NCI-H187 (cell line): ENCODE measurements at places on chromosomes 2 and 18.

- no peak for DNase-seq
These were observed 173.3 kb upstream of the NT5C1B start for GRCh38 chr2:18762667-18763066.

GRCh38 chr18:48365965-48366364 lies 43.2 kb downstream of the ZBTB7C start:
- DNase-seq: no peak

DNA sequence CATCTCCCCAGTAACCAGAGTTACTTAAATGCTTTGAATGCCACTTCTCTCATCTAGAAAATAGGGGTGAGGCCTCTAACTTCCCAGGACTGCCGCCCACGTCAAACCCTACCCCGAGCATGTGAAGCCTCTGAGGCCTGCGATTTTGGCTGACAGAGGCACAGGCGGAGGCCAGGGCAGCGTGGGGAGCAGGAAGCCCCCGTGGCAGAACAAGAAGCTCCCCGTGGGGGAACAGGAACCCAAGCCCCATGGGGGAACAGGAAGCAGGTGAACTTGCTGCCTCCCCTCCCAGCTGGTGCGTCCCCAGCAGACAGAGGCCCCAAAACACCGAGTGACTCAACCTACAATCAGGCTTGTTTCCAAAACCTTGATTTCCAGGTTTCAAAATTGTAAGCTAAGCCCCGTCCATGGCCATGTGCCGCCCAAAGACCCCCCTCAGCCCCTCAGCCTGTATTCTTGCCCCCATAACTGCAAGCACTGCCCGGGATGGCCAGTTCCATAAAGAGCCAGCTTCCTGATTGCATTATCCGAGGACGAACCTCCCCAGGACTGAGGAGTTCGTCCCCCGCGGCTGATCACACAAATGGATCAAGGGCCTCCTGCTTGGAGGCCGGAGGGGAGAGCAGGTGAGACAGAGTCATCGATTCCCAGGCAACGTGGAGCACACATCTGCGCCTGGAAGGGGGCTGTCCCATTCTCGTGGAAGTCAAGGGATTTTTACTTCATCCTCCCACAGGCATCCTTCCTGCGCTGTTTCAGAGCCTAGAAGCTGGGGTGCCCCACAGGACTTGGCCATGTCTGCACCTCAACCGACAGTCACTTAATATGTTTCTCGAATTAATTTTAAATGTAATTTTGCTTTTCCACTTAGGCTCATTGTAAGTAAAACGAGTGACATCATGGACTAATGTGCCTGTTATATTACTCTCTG lies 36.3 kb upstream of the CTDP1 start:
- no peak for DNase-seq

- DNase-seq: no peak
These were observed 91.0 kb upstream of the LCLAT1 start for GRCh38 chr2:30356071-30356470.

DNA sequence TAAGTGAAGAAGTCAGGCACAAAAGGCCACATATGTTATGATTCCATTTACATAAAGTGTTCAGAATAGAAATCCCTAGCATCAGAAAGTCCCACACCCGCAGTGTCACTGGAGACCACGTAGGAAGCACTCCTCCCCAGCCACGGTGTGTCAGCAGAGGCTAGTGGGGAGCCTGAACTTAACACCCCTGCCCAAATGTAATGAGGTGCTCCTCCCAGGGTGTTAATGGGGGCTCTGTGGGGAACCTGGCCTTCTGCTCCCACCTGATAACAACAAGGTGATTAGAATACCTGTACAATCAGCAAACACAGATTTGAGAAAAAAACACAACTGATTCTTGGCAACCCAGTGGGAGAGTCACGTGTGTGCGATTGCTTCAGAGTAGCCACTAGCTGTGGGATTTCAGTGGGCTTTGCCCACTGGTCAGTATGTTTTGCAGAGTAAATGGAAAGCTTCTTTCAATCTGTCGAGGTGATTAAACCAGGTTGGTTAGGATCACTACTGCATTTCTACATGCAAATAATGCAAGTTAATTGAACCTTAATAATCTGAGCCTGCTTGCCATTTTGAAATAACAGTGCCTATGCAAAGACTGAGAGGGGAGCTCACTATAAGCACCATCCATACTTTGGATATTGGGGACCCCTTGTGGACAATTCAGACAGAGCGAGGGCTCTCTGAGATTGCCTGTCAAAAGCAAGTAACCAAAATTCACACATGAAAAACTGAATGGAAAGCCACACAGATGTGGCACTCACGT lies 20.6 kb upstream of the ATRAID start:
- DNase-seq: no peak

DNA sequence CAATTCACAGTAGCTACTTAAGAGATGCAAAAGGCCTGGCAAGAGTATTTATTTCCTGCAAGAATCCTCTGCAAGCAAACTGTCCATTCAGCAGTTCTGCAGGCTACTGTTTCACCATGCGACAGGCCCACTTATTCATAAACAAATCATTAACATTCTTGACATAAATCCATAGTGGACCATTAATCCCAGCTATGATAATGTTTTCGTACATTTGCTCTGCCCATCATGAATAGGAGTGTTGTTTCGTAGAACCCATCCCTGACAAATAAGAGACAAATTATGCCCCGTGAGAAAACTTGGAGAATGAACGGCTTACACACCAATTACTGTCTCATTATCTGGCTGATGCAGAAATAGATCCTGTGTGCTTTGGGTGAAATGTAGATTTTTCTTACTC lies 65.4 kb downstream of the PID1 start:
- no peak for DNase-seq

DNA sequence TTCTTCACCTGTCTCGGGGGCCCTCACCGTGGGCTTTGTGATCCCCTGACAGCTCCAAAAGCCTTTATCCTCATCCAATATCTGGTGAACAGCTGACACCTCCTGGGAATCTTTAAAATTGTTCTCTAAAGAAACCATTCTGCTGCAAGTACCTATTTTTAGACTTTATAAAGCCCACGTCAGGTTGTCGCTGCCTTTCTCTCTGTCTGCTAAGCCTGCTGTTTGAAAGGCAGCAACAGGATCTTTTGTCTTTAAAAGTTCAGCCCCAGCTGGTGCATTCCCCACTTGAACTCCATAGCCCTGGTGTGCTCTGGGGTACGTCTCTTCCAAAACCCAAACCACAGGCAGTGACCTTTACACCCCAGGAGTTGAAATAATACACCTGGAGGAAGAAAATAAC lies 145.0 kb downstream of the NEDD4L start:
- DNase-seq: no peak

GRCh38 chr2:234732404-234733092 lies 219.3 kb upstream of the SH3BP4 start:
- DNase-seq: no peak

GRCh38 chr18:56992777-56993176 lies 154.1 kb upstream of the BOD1L2 start:
- no peak for DNase-seq

DNA sequence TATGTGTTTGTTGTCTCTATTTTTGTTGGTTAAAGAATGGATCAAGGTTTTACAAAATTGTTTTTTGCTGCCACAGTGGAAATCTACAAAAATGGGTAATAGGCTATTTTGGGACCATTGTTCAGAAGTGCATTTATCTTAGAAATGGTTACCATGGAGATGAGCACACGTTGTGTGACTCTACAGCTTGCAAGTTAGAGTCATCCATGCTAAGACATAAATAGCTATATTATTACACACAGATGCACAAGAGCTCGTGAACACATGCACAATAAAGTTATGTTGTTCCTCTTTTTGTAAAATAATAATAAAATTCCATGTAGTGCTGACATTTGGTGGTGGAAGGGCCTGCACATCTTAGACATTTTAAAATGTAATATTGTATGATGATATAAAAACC lies 15.5 kb upstream of the DUSP19 start:
- DNase-seq: no peak

DNA sequence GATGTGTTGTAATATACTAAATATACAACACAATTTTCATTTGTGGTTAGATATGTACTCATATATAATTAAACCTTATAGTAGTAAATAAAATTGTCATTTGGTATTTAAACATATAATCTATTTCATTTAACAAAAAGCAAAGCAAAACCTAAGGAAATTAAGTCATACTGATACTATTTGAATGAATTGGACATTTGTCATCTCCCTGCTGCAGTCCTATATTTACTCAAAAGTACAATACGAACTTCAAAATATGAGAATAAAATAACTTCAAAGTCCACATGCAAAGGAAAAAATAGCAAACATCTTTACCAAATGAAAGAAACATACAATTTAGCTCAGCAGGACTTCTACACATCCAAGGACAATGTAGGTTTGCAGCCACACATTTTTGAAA lies 11.8 kb upstream of the HAT1 start:
- DNase-seq: no peak

DNA sequence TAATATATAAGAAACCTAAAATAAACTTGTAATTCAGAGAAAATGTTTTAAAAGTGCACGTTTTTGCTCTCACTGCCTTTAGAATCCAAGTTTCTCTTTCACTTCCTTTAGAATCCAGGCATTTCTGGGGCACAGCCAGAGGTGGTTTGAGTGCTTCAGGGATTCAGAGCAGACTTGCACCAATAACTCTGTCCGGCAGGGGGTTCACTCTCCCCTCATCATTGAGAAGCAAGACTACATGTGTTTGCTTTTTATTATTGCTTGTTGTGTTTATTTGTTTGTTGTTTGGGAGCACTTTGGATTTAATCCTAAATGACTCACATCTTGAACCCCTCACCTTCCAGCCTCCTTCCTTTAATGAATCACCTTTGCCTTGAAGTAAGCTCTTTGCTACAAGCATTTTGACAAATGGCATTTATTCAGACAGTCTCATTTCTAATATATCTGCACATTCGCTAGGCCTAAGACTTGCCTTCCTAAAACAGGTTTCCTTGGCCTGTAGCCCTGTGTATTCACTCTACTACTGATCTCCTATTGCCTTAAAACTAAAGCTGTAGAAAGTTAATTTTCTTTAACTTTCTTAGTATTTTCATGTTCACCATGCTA lies 233.5 kb upstream of the ATP5MC3 start:
- no peak for DNase-seq

- DNase-seq: no peak
These were observed 31.9 kb downstream of the TWIST2 start for GRCh38 chr2:238879621-238880377.

- DNase-seq: no peak
These were observed 167.8 kb downstream of the NUP35 start for GRCh38 chr2:183292028-183292427.

DNA sequence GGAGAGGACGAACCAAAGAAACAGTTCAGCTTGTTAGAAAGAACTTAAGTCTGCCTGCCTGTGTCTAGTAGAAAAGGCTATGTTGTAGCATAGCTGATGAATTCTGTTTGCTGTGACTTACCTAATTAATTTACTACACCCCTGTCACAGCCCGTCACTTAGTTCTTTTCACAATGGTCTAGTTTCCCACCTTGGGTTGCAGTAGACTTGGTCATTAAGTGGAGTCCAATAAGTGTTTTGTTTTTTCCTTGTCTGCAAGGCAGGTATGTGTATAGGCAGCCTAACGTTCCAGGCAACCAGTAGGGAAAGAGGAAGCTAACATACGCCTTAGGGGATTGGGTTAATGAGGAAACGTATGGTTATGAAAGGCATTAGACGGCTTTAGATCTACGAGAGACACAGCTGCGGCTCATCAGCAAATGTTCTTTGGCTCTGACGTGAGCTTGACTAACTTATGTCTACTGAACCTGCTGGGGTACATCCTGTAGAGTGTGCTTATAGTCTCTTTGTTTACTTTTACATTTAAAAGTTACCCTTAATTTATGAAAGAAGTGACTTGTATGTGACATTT lies 180.1 kb downstream of the PRPF40A start:
- no peak for DNase-seq

DNA sequence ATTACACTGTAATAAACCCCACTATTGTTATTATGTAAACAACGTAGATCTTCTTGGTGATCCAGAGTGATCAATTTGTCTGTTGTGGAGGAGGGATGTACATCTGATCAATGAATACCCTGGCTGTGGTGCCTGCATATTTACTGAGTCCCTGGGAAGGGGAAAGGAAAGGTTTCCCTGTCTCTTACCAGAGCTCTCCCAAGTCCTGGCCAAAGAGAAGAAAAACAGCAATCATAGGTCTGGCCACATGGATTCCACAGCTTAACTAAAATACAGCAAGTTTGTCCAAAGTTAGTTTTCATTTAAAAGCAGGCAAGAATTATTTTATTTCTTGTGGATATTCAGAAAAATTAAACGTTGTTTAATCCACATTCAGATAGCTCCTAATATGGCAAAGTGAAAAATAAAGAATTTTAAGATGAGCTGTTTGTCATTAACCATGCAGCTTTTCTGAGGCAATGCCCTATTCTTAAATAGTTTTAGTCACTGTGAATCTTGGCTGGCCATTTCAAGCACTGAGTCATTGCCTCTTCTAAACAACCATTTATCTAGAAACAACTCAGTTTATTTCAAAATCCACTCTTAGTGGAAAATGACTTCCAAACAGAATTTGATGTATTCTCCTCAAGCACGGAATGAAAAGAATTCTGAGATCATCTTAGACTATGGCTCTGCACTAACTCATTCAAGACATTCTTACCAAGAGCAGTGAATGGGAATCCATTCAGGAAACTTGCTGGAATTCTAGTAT lies 1004.4 kb upstream of the CDH2 start:
- no peak for DNase-seq

- DNase-seq: no peak
These were observed 3.5 kb downstream of the CPO start for GRCh38 chr2:206942592-206943478.

- no peak for DNase-seq
These were observed 160.5 kb downstream of the STK39 start for GRCh38 chr2:168086851-168087250.

DNA sequence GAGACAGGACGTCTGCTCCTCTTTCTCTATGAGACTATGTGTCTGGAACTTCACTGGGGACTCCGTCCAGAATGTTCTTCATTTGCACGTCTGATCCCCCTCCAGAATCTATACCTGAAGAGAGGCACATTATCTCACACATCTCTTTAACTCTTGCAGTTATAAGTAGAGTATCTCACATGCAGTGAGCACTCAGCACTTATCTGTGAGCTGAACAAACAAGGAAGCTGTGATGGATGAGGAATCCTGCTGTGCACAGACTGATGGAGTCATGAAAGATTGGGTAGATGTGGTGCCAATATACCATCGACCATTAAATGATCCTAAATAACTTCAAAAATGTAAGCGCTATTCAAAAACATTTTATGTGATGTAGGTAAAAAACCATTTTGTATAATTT lies 888.3 kb upstream of the CELF4 start:
- peak; percentile 23 for DNase-seq
